Iris pigment epithelial cell (primary cell): ENCODE measurements at places on chromosomes 4 and X.

- DNase-seq: peak; percentile 40
Measured at GRCh38 chr4:16916719-16917337, 18.4 kb upstream of the LDB2 start.

- DNase-seq: peak; percentile 3
Measured at GRCh38 chr4:65393078-65393477, 277.2 kb downstream of the EPHA5 start.

GRCh38 chrX:53895270-53895669 lies 149.0 kb downstream of the PHF8 start:
- DNase-seq: no peak

DNA sequence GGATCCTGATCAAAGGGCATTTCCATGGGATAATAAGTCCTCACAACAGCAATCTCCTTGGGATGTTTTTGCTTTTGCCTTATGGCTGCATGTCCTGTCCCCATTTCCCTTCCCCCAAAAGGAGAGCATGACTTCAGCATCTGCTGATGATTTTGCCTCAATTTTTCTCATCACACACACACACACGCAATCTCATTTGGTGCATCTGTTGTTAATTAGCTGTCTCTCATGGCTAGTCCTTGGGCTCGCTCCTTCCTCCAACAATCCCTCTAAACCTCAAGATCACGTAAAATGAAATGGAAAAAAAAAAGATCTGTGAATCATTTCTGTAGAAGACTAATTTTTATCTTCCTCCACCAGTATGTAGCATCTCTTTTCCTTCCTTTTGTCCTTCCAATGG lies 153.6 kb downstream of the RBMX2 start:
- no peak for DNase-seq

- peak; percentile 46 for DNase-seq
Measured at GRCh38 chrX:65667503-65668376, at the start of gene MSN. TSS of gene MSN (plus strand) at chrX:65667654. CDS start at chrX:65667842, 188 bp downstream.

GRCh38 chr4:105061731-105062130 lies 84.9 kb upstream of the TET2 start:
- DNase-seq: peak; percentile 4

DNA sequence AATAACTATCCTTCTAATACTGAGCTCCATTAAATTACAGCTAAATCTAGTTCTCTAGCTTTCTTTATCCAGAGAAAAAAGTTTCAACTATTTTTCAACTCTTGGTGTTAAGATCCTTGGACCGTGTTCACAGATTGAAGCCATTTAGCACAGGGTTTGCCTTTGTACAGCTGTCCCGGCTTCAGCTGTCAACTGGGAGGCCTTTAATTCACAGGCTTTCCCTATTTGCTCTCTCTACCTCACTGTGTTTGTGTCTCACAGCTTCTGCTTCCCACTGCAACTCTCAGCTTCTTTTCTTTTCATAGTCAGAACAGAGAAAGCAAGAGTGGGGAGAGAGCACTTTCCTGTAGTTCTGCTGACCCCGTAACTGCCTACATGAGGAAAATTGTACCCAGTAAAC lies 76.9 kb upstream of the SMAD1 start:
- no peak for DNase-seq

GRCh38 chr4:122503214-122503613 lies 46.7 kb upstream of the IL2 start:
- DNase-seq: no peak

DNA sequence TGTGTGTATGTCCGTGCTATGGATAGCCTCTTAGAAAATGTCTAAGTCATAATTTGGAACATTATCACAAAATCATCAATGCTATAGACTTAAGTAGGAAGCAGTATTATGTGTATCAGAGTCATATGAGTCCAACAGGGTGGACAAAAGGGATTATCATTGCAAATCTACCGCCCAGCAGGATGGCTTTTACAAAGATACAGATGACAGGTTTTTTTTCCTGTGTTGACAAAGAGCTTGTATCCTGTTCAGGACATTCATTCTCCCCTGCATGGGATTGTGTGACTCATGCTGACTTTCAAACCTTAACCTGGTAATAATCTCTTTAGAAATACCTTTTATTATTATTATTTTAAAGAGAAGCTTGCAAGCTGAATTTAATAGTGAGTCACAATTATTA lies 310.3 kb upstream of the GNPDA2 start:
- DNase-seq: no peak

DNA sequence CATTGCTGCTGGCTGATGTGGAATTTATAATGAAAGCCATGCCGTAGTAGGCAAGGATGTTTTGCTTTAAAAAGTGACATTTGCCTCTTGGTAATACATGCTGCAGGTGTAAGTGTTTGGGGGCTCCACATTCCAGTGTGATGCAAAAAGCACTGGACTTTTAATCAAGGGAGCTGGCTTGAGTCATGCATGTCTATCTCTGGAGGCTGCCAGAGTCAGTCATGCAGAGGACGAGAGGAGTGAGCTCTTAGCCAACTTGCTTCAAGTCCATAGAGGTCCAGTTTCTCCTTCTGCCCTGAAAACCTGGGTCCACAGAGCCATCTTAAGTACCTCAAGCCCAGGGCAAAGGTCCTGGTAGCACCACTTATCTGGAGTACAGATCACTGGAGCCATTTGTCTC lies 11.6 kb upstream of the CXCL13 start:
- DNase-seq: peak; percentile 8

GRCh38 chrX:144896323-144896722 lies 351.0 kb upstream of the SPANXN1 start:
- DNase-seq: peak; percentile 2

- peak; percentile 20 for DNase-seq
Measured at GRCh38 chr4:134024251-134024650, 177.3 kb downstream of the PABPC4L start.

DNA sequence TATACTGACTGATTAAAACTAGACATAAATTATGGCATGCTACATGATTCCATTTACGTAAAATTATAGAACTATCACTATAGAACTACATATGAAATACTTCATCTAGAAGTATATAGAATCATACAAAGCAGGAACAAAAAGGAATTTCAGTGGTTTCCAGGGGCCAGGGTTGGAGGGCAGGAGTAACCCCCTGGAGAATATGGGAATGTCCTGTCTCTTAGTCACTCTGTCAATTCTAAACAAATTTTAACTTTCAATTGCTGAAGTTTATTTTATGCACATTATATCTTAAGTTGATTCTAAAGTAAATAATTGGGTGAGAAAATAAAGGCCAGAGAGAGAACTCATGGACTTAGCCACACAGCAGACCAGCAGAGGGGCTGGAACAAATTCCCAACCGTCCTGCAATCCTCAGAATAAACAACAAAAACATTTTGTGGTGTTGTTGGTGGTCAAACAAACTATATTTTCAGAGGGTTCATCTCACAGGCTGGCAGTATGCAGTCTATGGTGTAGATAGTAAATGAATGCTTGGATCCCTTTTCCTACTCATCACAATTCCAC lies 476.9 kb upstream of the SLIT2 start:
- no peak for DNase-seq

GRCh38 chr4:46667790-46668189 lies 241.3 kb downstream of the COX7B2 start:
- DNase-seq: no peak

- DNase-seq: no peak
Measured at GRCh38 chr4:41077628-41078027, 136.7 kb downstream of the APBB2 start.

DNA sequence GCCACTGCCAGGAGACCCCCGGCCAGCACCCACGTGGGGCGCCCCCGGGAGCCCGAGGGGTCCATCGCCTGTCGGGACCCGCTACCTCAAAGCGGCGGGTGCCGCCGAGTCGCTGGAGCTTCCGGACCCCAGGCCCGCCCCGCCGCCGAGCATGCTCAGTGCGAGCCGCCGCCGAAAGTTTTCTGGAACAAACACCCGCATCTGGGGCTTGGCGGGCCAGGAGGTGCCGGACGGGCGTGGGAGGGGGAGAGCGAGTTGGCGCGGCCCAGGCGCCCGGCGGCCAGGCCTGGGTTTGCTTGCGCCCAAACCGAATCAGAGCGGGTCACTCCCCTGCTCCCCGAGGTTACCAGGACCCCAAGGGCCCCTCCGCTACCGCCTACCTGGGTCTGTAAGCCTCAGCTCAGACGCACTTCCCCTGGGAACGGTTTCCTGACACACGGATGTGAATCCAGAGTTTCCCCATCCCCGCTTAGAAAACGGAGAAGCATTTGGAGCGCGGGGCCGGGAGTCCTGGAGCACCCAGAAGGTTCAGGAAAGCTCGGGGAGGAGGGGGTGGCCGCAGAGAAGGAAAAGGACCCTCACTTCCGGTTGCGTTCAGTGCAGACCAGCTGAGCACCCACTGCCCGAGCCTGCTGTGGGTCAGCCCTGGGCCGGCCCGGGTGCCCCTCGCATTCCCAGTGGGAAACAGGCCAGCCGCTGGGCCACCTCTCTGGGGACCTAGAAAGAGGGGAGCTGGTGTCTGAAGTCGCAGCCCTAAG lies at the start of gene EVC2:
EVC2 (minus strand) TSS at position 111 of the 758 bp plus-strand sequence; CDS start at position 65, 46 bp downstream.
- peak; percentile 70 for DNase-seq

DNA sequence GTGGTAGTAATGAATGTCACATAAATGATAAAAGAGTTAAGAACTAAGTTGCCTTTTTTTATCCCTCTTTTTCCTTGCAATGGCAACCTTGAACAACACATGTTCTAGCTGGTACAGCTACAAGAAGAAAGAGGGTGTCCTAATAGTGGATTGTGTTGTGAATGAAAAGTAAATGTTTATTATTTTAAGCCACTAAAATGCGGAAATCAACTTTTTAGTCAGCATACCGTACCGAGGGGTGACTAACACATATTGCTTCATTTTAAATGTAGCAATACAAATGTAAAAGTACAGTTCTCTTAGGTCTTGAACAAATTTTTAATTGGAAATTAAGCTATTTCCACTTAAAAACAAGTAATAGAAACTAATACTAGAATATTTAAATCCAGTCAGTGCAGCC lies 17.7 kb upstream of the AP1AR start:
- DNase-seq: peak; percentile 93
